ENCODE measurements at places on chromosomes 7 and 10. TPM values are rescaled to one million over a fixed set of nuclear protein-coding genes. Genes with fewer than 3 reads are reported as not detected.

ASB4 gene
- not detected for total RNA-seq

SCIN gene
- 32.2 TPM for total RNA-seq

LIPF gene
- 0.57 TPM for total RNA-seq

BTBD16 gene
- total RNA-seq = not detected

GNAT3 gene
- not detected for total RNA-seq

CNNM1 gene
- 1.8 TPM for total RNA-seq

PCLO gene
- total RNA-seq = 4.8 TPM

Measured in esophagus squamous epithelium (tissue), 5 donors.